ENCODE measurements at places on chromosomes 13 and 19.

DNA sequence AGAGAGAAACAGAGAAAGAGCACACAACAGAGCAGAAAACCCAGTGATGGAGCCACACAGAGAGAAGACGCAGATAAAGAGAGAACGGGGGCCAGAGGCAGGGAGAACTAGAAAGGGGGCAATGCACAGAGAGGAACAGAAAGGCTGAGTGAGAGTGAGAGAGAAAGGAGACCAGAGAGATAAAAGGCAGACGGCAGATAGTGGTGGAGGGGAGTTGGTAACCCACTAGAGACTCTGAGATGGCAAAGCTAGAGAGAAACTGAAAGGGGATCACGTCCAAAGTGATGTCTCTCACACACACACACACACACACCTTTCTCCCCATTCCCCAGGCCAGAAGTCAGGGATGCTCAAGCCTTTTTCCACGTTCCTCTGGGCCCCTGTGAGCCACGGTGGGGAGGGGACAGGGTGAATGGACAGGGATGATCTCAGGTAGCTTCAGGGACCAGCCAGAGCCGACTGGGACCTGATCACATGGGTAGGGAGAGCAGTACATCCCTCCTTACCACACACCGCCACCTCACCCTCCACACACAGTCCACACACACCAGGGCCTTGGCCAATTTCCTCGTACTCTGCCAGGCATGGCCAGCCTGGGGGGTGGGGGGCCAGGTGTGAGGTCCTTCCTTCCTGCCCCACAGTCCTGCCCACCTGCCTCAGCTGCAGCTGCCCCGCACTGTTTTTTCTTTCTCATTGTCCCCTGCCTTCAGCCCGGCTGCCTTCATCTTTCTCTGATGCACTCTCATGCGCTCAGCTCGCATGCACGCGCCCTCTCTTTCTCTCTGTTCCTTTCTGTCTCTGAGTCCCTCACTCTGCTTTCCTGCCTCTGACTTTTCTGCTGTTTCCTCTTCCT, 22.5 kb upstream of the POU2F2 start:
- no peak for DNase-seq

GRCh38 chr13:103097366-103097928, 31.2 kb upstream of the SLC10A2 start:
- no peak for DNase-seq

GRCh38 chr19:10334588-10335351, 1.4 kb upstream of the RAVER1 start:
- DNase-seq: no peak

DNA sequence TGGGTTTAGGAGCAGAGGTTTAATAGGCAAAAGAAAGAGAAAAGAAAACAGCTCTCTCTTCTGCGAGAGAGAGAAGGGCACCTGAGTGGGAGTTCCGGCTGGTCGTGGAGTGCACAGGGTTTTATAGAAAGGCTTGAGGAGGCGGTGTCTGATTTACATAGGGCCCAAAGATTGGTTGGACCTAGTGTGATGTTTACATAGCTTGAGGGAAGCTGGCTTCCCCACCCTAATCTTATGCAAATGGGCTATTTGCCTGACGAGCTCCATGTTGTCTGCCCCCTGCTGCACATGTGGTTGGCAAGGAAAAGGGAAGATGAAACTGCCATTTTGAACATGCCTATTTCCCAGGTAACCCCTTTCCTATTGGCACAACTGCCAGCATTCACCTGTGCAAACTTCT, 21.5 kb upstream of the MEDAG start:
- no peak for DNase-seq

DNA sequence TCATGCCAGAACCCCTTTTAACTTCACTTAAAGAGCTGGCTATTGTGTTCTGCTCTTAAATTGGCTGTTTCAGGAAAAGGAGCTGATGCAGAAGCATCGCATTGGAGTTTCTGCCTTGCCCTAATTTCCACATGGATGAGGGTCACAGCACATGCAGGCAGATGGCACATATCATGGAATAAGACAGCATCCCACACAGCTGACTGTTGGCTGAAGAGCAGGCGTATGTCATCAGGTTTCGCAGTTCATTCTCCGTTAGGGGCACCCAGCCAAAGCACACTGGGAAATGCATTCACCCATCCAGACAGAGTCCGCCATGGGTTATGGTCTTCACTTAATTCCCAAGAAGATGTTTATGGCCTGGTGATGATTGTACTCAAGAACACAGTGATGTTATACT, 572.5 kb downstream of the LIG4 start:
- no peak for DNase-seq

- no peak for DNase-seq
Observed at GRCh38 chr13:45015300-45015699, 26.0 kb downstream of the GPALPP1 start.

DNA sequence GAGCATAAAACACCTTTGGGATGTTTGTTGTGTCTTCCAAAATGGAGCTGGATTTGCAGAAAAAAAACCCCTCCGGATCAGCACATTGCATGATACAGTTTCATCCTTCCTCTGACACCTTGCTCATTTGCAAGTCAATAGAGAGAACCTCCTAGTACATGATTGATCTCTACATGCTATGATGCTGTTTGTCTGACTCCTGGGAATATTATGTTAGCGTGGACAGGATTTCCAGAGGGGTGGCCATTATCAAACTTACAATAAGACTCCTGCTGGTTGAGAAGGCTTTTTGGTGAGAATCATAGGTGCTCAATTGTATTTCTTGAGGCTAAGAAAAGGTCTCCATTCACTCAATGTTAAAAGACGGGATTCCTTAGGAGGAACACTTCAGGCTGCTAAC, 75.9 kb upstream of the SCEL start:
- DNase-seq: no peak

DNA sequence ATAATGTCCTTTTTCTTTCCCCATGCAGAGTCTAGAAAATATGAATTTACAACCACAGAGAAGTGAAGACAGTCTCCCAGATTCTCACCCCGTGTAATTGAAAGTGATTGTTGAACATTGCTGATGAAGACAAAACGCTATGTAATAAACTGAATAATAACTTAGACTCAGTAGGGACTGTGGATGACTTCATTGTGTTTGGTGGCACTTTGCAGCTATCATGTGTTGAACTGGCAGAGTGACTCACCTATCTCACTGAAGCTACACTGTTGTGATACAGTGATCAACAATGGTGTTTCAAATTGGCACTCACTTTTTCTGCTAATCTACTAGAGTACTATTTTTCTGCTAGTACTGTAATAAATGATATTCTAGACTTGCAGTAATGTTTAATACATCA, 261.3 kb downstream of the DACH1 start:
- no peak for DNase-seq

GRCh38 chr13:22933571-22934181, 247.1 kb upstream of the SGCG start:
- no peak for DNase-seq

DNA sequence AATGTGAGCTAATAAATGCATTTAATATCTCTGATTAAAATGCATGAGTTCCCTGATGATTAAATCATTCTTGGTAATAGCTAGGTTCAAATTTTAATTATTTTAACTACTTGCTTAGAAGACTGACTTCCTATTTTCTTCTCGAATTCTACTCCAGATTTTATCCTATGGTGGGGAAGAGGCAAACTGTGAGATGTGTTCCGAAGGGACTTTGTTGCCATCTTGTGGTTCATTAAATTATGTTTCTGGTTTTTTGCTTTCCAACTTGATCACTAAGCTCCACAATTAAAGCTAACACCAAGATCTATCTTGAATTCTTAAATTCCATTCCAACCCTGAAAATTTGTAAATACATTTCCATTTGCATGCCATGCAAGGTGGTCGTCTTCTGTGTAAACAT, 538.4 kb upstream of the PCDH20 start:
- no peak for DNase-seq

DNA sequence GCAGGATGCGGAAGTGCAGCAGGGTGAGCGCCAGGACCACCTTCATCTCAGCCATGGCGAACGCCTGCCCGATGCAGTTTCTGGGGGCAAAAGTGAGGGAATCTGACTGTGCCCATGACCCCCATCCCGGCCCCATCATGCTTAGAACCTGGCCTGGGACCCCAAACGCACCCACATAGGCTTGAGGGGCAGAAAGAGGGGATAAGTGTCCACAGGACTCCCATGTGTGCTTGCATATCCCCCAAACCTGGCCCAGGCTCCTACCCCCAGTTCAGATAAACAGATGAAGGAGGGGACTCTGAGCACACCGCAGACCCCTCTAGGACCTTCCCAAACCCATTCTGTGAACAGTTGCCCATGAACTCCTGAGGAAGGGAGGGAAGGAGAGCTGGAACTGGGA, 16.0 kb upstream of the CYP4F2 start:
- DNase-seq: no peak
